ELF-1 (cell line): ENCODE measurements at places on chromosomes 7 and 10.

- no peak for DNase-seq
These were observed 6.4 kb downstream of the DPY19L1 start for GRCh38 chr7:35030848-35031247.

- no peak for DNase-seq
These were observed 51.7 kb downstream of the SNX10 start for GRCh38 chr7:26343320-26343832.

GRCh38 chr10:114513381-114513792, 109.1 kb upstream of the AFAP1L2 start:
- DNase-seq = no peak

- DNase-seq = no peak
These were observed 15.0 kb upstream of the GFRA1 start for GRCh38 chr10:116287906-116288501.

- no peak for DNase-seq
These were observed 658.0 kb downstream of the TYW1 start for GRCh38 chr7:67654642-67655041.

DNA sequence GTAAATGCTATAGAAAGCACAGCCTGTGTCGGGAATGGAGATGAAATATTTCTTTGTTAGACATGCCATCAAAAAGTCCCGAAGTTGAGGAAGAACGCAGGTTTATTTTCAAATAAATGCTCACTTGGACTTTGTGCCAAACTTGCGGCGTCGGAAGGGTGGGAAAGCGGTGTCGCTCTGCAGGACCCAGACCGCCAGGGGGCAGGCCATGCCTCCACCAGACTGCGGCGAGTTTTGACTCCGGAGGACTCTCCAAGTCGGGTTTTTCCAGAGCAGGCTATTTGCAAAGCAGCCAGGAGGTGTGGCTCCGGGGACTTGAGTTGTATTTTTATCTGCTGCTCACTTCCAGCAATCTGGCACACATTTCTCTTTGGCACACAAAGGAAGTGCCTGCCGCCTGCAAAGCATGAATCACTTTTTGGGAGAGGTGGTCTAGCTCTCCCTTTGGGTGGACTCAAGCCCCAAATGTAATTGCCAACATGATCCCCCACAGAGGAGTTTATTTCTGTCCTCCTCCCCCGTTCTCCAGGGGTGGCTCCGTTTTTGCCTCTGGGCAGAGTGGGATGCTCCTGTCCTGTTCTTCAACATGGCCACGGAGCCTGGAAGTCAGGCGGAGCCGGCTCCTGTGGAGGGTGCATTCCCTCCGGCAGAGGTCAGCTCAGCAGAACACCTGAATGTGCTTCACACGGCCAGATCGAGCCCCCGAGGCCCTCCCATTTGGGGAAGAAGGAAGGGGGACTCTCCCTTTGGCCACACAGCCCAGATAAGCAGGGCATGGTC, 82.3 kb upstream of the GPR26 start:
- DNase-seq = peak; percentile 92

DNA sequence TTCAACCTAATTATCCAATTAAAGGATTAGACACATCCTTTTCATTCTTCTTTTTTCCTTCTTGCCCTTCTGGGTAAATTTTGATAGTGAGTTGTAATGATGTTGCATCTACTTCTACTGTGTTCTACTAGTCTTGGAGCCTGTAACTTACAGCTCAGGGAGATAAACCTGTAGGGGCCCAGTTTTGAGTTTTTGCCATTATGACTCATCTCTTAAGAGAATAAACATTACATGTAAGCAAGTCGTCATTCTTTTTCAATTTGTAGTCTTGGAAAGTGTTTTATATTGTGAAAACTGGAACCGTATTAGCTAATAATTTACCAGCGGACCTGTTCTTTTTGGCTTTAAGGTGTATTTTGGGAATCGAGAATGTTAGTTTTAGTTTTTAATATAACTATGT, 89.7 kb upstream of the RPA3 start:
- DNase-seq = no peak

- no peak for DNase-seq
These were observed 634.1 kb downstream of the GALNT17 start for GRCh38 chr7:71766016-71766415.

DNA sequence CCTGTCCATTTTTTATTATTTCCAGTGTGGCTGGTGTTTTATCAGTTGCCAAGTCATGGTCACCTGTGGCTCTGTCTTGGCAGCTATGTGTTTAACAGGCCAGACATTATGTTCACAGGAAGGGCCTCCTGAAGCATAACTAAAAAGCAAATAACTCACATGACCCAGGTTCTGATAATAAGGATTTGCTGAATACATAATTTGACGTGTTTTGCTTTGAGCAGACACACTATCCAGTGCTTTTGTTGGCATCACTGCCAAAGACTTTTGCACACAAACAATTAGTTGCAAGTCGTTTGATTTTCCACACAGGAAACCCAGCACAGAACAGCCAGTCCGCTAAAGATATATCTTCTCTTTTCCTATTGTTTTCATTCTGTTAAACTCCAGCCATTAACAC, 173.6 kb downstream of the ARL4A start:
- DNase-seq = no peak

- DNase-seq = no peak
These were observed 110.9 kb downstream of the MAPK8 start for GRCh38 chr10:48417374-48417773.

GRCh38 chr7:123993996-123994395, 38.9 kb downstream of the TMEM229A start:
- DNase-seq = no peak

GRCh38 chr7:24517166-24517565, 56.1 kb upstream of the PALS2 start:
- no peak for DNase-seq

- no peak for DNase-seq
These were observed 85.4 kb downstream of the RNF32 start for GRCh38 chr7:156725936-156726335.

- DNase-seq = peak; percentile 56
These were observed 569 bp downstream of the ZNF316 start for GRCh38 chr7:6637544-6638229.
